CD4-positive, alpha-beta T cell treated with Interleukin-15 for 4 hours (primary cell): ENCODE measurements at places on chromosomes 13 and 19.

DNA sequence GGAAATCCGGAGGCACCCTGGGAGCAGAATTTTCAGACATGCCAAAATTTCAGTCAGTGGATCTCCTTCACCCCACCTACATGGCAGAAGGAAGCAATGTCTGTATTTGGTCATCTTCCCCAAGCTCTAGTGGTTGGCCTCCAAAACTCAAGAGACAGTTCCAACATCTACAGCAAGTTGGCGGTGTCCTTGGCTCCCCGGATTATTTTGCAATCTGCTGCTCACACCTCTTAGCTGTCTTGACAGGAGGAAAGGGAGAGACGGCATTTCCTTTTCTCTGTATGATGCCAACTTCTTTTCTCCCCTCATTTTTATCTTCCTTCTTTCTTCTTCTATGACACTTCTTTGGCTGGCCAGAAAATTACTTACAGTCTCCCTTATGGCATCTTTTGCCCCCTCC is 159.9 kb downstream of the SUCLA2 start:
- DNase-seq = no peak

DNA sequence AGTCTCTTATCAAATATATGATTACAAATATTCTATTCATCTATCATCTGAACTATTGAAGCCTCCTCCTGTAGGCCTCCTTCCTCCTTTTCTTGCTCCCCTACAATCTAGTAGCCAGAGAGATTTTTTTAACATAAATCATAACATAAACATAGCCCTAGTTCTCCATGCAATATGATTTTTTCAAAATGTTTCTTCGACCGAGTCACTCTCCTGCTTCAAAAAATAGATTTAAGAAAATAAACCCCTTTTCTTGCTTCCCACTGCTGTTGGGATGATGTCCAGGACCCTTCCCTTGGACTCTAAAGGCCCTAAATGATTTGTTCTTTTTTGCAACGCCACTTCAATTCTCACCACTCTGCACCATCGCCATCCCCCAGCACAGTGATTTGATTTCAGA is 319.7 kb upstream of the TSHZ3 start:
- no peak for DNase-seq

GRCh38 chr19:4717191-4717965 is 6.3 kb downstream of the DPP9 start:
- no peak for DNase-seq

DNA sequence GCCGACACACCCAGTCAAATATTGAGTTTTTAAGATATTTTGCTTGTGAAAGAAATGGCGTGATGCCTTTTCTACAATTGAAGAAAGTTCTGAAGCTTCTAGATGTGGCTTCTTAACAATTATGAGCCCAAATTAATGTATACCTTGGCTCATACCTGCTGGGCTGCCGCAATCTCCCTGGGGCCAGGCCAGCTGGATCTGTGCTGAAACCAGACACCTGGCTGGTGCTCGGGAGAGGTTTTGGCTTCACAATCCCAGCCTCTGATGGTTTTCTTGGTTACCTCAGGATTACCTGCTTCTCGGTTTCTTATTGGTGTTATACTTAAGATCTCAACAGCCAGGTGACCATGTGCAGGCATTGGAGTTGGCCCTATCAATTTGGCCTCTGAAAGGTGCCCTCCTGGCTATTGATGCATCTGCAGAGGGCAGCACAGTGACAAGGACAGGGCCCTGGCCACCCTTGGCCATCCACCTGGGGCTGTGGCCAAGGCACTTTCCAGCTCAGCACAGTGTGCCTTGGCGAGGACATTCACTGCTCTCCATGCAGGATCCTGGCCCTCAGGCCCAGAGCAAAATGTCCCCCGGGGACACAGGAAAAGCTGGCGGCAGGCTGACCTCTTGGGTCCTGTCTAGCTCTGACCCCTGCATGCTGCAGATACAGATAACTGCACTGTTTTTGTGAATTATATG is 305.0 kb downstream of the ZNF536 start:
- no peak for DNase-seq

- no peak for DNase-seq
Measured at GRCh38 chr13:110008816-110009215, 222.4 kb upstream of the IRS2 start.
